ENCODE measurements at places on chromosomes 16 and 17. TPM values are rescaled to one million over a fixed set of nuclear protein-coding genes. Genes with fewer than 3 reads are reported as not detected.

DNA sequence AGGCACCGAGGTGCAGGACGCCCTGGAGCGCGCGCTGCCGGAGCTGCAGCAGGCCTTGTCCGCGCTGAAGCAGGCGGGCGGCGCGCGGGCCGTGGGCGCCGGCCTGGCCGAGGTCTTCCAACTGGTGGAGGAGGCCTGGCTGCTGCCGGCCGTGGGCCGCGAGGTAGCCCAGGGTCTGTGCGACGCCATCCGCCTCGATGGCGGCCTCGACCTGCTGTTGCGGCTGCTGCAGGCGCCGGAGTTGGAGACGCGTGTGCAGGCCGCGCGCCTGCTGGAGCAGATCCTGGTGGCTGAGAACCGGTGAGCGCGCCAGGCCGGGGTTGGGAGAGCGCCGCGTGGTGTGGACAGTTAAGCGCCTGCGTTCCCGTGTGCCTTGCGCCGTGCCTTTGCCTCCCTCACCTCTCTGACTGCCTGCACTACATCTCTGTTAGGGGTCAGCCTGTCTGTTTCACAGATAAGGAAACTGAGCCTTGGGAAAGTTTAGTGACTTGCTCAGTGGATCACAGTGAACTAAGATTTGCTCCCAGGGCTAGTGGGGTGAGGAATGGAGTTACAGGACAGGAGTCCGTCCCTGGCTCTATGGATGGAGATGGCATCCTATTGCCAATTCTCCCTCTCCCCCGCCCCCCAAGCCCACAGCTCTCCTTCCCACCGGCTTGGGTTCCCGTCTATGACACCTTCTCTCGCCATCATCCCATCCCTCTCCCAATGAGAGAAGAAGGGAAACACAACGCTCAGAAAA is 880 bp downstream of the SARM1 start:
- peak overlapping the region; percentile 92 for H3K4me3 ChIP-seq
- H3K27ac ChIP-seq = no peak overlapping the region
- no peaks in the 10 kb centered on the region for H3K27me3 ChIP-seq
- peak; percentile 31 for DNase-seq
- H3K4me1 ChIP-seq = peaks cover 22% of the 10 kb centered on the region

DNA sequence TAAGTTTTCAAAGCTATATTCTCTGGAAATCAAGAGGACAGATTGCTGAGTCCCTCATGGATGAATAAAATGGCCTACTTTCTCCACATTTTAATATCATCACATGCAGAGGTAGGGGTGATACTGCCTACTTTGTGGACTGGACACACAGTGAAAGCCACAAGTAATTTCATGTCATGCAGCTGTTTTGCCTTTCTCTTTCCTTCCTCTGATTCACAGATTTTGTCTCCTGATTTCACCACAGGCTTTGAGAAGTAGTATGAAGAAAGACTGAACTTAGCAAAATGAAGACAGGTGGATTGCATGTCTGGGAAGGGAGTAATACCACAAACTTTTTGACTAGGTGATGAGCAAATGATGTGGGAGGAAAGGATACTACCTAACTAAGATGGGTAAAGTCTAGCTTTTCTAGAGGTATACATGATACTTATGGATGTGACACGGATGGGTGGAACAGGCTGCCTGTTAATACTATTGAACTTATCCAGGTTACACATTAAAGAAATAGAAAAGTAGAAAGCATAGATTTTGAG is 478.4 kb upstream of the GOT2 start:
- H3K27ac ChIP-seq = no peak overlapping the region
- no peaks in the 10 kb centered on the region for H3K36me3 ChIP-seq
- no peaks in the 10 kb centered on the region for H3K27me3 ChIP-seq

- H3K4me3 ChIP-seq = no peak overlapping the region
- no peaks in the 10 kb centered on the region for H3K36me3 ChIP-seq
- peaks cover 17% of the 10 kb centered on the region for H3K4me1 ChIP-seq
- H3K27ac ChIP-seq = no peak overlapping the region
- DNase-seq = no peak
These were observed 23.4 kb upstream of the TNRC6C start for GRCh38 chr17:77935121-77935571.

- no peak overlapping the region for H3K4me3 ChIP-seq
- H3K27me3 ChIP-seq = no peaks in the 10 kb centered on the region
- H3K36me3 ChIP-seq = no peaks in the 10 kb centered on the region
These were observed 63.0 kb downstream of the MAF start for GRCh38 chr16:79537584-79537983.

DNA sequence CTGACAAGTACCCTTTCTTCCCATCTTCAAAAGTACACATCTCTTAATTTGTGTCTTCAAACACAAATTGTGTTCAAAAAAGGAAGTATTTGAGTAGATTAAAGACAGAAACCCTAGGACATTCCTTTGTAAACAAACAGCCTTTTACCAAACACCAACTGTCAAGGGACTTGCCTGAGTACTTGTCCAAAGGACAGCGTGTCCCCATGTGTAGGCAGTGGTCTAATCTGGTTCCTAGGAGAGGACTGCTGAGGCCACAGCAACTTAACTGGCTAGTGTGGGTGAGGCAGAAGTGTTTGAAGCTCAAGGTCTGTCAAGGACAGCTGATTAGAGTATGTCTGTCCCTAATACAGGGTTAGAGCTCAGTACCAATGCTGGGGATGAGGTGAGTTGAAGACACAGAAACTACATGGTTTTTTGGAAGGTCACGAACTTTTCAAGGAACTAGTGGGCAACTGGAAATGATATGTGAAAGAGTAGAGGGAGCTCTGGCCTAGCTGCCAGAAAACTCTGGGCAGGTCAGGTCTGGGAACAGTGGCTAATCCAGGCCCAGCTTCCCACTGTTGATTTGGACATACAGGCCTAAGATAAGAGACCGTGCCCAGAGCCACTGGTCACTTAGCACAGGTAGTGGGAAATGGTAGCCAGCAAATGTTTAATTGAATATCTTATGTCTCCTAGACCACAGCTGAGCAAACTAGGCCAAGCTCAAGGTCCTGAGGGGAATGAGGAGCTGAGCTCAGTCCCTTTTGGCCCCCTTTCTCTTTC is 10.1 kb downstream of the HMOX2 start:
- peak overlapping the region; percentile 42 for H3K27ac ChIP-seq
- no peak overlapping the region for H3K4me3 ChIP-seq
- no peak for DNase-seq
- no peaks in the 10 kb centered on the region for H3K27me3 ChIP-seq
- peaks cover 62% of the 10 kb centered on the region for H3K4me1 ChIP-seq

DNA sequence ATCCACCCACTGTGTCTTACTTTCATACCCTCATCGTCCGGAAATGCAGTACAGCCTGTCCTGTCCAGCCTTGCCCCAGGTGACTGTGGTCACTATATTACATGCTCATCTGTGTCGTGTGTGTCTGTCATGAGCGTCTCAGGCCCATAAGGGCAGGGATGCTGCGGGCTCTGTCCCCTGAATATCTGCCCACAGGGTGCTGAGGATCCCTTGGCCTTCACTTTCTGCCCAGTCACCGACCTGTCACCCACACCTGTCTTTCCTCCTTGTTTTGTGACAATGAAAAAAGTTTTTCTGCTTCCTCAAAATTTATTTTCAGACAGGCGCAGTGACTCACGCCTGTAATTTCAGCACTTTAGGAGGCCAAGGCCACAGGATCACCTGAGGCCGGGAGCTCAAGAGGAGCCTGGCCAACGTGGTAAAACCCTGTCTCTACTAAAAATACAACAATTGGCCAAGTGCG is 1.4 kb upstream of the CTRB1 start:
- H3K4me3 ChIP-seq = no peak overlapping the region
- H3K27ac ChIP-seq = no peak overlapping the region
- no peaks in the 10 kb centered on the region for H3K27me3 ChIP-seq

Gene HLF
- 23.9 TPM for total RNA-seq

Data from activated T-cell treated with anti-CD3 and anti-CD28 coated beads, Interleukin-2, amount 50 U/mL, for 72 hours (primary cell).